ENCODE measurements at places on chromosomes 1 and 21.

DNA sequence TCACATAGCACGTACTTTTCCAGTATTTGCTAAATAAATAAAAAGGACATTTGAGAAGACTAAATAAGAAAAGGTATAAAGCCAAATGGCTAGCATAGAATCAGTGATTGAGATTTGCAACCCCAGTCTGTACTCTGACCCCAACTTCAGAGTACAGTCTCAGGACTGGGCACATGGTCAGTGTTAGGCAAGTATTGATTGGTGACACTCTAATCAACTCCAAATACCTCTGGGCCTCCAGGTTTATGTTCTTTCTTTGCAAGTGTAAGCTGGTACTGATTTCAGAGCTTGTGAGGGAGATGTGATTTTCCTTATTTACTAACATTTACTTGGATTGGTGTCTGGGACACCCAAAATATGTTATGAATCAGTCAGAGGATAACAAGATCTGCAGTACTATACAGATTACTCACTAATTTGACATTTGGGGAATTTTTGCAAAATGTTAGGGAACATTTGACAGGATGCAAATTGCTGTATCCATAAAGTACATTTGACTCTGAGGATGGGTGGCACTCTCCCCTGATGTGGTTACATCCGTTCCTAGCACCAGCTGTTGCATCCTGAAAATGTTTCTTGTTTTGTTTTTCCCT is 34.2 kb downstream of the LMO4 start:
- DNase-seq, result no peak

DNA sequence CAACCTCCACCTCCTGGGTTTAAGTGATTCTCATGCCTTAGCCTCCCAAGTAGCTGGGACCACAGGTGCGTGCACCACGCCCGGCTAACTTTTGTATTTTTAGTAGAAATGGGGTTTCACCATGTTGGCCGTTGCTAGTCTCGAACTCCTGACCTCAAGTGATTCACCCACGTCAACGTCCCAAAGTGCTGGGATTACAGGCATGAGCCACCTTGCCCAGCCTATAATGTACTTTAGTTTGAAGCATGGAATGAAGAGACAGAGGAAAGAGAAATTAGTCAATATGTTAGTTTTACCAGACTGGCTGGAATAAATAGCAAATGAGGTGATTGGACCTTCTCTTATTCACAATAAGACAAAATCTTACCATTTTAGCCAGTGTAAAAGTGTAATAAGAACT is 89.0 kb downstream of the GTF2B start:
- no peak for DNase-seq

- DNase-seq, result no peak
These were observed 139.5 kb downstream of the GLIS1 start for GRCh38 chr1:53599481-53599880.

GRCh38 chr1:220281159-220281574 is 8.9 kb upstream of the RAB3GAP2 start:
- DNase-seq, result no peak

DNA sequence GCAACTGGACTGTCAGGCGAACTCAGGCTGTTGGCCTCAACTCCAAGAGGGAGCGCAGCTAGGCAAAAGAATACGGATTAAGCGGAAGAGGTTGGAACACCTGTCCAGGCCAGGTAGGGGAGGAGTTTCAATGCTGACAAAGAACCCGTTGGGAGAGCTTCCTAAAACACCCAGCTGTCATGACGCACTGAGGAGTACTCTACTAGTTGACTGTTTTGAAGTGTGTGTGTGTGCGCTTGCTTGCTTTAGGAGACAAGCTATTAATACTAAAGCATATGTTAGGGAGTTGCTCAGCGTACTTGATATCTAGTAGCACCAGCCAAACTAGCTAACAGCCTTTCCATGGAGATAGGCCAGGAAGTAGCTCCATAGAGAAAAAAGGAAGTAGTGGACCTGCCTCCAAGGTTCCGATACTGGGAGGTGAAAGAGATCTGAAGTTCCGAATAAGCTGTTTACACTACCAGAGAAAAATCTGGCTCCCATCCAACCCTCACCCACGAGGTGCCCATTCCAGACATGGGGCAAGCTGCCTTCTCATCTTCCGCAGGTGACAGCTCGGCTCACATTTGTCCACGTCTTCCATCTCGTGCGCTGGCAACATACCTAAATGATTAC is 974 bp upstream of the FNBP1L start:
- peak; percentile 46 for DNase-seq

- DNase-seq, result no peak
These were observed 311.0 kb downstream of the KCNH1 start for GRCh38 chr1:210822932-210823331.

GRCh38 chr1:214901718-214902117 is 180.8 kb upstream of the KCNK2 start:
- DNase-seq, result no peak

GRCh38 chr1:67463298-67463955 is 33.2 kb upstream of the SERBP1 start:
- no peak for DNase-seq

DNA sequence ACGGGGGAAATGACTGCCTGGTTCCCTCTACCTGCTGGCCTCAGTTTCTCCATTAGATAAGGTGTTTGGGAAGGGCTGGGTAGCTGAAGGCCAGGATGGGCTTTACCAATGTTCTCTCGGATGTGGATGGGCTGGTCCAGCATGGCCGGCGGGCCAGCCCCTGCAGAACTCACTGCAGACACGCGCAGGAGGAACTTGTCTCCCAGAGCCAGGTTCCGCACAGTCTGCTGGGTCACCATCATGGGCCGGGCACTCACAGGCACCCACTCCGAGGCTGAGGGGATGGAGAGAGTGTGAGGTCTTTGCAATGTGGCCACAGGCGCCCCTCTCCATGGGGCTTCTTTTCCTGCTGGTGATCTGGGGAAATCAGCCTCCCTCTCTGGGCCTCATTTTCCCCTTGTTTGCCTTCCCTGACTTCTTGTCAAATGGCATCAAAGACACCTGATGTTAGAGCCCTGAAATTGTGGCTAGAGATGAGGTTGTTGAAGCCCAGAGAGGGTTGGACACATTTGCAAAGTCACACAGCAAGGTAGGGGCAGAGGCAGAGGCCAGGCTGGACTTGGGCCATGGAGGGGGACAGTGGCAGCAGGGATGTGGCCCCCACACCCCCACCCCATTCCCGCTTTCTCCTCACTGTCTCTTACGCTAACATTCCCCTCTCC is 1.2 kb downstream of the MYBPH start:
- DNase-seq, result no peak

DNA sequence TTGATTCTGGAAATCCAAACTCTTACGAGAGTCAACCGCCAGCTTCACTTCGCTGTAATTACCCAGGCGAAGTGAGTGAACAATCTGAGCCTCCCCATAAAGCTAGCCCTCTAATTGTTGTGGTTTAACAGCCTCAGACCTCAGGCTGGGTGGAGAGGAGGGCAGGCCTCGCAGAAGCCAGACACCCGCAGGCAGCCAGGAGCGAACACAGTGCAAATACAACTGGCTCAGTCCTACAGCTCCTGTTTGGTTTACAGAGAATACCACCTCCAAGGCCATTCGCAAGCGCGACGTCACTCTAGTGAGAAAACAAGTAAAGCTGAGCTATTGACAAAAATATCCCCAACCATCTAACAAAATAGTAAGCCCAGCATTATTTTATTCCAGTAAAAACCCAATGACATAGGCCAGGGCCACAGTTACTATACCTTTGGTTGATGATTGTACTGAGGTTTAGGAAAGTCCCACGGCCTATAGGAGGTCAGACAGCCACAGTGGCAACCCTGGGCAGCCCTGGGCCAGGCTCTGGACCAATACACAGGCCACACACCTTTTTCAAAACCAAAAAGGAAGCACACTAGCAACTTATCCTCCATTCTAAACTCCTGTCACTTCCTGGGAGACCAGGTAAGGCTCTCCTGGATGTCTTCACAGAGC is 163.3 kb downstream of the ETS2 start:
- DNase-seq, result no peak

GRCh38 chr1:218284377-218284916 is 646 bp upstream of the RRP15 start:
- no peak for DNase-seq

DNA sequence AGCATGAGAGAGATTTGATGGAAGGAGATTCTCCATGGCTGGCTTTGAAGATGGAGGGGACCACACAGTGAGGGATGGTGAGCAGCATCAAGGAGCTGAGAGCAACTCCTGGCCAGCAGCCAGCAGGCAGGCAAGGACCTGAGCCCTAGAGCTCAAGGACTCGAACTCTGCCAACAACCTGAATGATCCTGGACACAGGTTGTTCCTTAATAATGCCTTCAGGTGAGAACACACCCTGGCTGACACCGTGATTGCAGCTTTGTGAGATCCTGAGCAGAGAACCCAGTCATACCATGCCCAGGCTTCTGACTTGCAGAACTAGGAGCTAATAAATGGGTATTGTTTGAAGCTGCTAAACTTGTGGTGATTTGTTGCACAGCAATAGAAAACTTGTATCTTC is 183.1 kb downstream of the LMX1A start:
- no peak for DNase-seq

DNA sequence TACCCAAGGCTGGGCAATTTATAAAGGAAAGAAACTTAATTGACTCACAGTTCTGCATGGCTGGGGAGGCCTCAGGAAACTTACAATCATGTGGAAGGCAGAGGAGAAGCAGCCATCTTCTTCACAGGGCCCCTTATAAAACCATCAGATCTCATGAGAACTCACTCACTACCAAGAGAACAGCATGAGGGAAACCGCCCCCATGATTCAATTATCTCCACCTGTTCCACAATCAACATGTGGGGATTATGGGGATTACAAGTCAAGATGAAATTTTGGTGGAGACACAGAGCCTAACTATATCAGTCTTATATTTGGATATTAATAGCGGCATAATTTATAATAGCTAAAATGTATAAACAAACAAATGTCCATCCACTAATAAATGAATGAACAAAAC is 1123.7 kb upstream of the NCAM2 start:
- no peak for DNase-seq

GRCh38 chr1:100266741-100267140 is 725 bp downstream of the RTCA start:
- no peak for DNase-seq

- no peak for DNase-seq
These were observed 73.5 kb upstream of the AKT3 start for GRCh38 chr1:243923292-243924171.

- no peak for DNase-seq
These were observed 48.3 kb downstream of the FGGY start for GRCh38 chr1:59345221-59345620.

GRCh38 chr1:164743976-164744375 is 185.0 kb downstream of the PBX1 start:
- DNase-seq, result no peak

DNA sequence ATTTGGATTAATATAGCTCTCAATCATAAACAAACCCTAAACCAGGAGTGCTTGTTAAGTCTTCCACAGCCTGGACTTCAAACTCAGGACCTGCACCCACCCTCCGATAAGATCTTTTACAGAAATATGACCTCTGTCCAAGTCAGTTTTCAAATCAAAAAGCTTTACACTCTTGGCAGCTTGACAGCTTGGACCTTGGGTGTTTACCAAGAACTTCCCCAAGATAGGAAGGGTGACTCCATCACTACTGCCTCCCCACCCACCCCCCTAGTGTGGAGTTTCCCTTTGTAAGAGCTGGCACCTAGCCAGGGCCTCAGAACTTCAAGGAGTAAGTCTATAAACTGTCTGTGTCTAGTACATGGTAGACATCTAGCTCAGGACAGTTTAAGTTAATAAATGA is 9.6 kb downstream of the BCAR3 start:
- no peak for DNase-seq

All from DMS 273 treated with DMSO at 0.1 percent for 48 hours (cell line).